ELR (cell line): ENCODE measurements at places on chromosomes 16 and 17.

DNA sequence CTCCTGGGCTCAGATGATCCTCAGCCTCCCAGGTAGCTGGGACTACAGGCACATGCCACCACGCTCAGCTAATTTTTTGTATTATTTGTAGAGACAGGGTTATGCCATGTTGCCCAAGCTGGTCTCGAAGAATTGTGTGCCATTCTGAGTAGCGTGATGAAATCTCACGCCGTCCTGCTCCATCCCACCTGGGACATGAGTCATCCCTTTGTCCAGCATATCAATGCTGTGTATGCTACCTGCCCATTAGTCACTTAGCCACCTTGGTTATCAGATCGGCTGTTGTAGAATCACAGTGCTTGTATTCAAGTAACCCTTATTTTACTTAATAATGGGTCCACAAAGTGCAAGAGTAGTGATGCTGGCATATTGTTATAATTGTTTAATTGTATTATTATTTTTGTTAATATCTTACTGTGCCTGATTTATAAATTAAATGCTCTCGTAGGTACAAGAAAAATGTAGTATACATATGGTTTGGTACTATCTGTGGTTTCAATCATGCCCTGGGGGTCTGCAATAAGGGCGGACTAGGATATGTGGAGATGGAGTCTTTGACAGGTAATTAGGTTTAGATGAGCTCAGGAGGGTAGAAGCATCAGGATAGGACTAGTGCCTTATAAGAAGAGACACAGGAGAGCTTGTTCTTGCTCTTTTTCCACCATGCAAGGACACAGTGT is 26.6 kb upstream of the SLC13A2 start:
- DNase-seq: no peak

DNA sequence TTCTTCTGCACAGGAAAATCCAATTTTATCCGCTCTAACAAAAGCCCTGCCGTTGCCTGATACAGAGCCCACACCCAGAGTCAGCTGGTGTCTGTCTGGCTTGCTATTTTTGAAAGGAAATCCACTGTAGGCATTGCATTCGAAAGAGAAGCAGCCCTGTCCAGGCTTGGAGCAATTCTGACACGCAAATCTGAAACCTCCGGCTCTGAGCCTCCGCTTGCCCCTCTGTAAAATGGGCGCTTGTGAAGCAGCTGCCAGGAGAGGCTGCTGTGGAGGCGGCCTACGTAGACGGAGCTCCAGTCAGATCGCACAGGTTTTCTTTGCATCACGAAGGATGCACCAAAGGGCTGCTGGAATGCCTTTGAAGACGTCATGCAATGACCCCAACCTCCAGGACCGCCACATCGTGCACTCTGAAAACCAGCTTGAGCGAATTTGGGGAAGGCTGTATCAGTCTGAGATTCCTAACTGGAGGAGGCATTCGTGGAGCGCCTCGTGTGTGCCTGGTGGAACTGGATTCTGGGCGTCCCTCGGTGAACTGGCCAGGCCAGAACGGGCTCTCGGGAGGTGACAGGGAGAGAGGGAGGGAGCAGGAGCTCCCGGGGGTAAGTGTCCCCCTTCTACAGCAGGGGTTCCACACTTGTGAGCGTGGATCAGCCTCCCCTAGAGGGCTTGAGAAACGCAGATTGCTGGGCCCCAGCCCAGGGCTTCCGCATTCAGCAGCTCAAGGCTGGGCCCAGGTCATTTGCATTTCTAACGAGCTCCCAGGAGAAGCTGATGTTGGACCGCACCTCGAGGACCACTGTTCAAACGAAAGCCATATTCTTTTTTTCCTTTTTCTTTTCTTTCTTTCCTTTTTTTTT is 215.5 kb downstream of the MRTFB start:
- no peak for DNase-seq

- peak; percentile 96 for DNase-seq
Measured at GRCh38 chr17:49260011-49260816, 29.6 kb upstream of the PHOSPHO1 start.

DNA sequence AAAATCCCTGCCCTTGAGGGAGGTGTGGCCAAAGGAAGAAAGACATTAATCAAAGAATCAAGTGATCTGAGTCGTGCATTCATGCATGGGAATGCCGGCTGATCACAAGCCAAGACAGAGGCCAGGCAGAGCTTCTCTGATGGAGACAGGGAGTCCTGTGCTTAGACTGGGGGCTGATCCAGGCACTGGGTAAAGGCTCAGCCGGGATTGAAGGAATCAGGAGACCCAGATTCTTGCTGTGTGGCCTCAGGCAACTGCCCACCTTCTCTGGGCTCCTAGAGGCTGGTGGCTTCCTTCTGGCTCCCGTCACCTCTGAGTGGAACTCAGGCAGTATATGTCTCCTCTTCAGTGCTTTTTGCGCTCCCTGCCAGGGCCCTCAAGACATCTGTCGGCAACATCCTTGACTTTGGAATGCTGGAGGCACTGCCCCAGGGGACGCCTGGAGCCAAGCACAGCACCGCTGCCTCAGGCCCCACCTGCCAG is 17.7 kb downstream of the RAI1 start:
- peak; percentile 46 for DNase-seq

- DNase-seq: no peak
Measured at GRCh38 chr17:43528319-43528987, 17.7 kb downstream of the ETV4 start.

GRCh38 chr17:71900621-71901229 is 220.1 kb upstream of the SOX9 start:
- DNase-seq: peak; percentile 96

DNA sequence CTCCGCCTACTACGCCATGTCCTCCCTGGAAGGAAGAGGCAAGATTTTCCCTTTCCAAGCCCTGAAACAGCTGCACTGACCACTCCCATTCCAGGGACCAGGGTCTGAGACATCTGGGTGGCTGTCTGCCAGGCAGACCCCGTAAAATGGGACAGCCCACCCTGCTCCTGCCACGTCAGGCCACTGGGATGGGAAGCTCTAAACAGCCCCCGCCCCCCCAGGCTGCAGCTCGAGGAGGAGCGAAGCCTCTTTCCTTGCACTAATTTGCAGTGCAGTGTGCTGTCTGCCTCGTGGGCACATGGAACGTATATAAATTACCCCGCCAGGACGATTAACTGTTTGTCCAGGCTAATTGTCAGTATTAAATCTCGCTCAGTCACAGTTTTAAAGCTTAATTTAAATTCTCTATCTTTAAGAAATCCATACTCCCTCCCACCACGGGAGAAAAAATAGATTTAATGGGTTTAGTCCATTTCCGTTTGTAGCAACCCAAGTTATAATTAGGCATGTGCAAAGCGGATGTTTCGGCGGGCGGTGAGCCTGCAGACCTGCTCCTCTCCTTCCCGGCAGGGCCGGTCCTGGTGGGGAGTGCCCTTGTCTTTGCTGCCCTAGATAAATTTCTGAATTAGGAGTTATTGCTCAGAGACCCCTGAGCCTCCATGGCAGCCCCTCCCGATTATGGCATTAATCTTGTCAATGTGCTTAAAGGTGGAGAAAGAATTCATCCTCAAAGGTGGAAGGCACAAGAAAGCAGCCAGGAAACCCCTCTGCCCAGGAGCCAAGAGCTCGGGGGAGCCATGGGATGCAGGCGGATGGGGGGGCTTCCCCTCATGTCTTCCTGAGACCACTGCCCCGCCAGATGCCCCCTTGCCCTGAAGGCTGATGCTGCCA is 268.0 kb upstream of the TNRC6C start:
- no peak for DNase-seq

DNA sequence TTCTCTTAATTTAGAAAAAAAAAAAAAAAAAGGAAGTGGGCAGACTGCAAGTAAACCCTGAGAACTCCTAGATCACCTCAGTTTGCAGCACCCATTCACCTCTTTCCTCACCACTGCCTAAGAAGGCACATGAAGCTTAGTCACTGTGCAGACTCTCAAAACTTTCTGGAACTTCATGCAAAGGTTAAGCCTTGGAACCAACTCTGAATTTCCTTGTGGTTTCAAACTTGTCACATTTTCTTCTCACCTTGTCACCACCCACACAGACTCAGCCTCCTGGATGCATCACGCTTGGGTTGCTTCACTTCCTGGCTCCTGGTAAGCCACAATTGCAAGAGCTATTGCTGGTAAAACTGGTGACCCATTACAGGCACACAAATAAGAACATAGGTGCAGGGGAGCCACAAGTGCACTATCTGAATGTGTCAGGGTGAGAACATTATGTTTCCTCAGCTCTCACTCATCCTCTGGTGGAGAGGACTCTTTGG is 15.0 kb upstream of the CPD start:
- peak; percentile 76 for DNase-seq

- DNase-seq: no peak
Measured at GRCh38 chr17:2872282-2872681, 76.0 kb downstream of the RAP1GAP2 start.

DNA sequence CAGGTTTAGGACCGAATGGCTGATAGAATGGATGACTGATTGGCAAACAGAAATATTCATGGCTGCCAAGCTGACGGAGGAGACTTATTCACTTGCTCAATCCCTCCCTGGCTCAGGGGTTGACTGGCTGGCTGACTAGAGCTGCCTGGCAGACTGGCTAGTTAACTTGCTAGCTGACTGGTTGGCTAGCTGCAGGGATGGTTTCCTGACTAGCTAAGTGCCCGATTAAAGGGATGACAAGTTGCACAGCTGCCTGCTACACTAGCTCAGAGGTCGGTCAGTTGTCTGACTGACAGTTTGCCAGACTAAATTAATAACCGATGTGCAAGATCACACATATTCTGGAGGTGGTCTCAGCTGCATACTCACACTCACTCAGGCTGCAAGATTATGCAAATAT is 1208.4 kb upstream of the CDH8 start:
- no peak for DNase-seq

- peak; percentile 94 for DNase-seq
Measured at GRCh38 chr17:62790564-62790986, 17.5 kb downstream of the MARCHF10 start.

DNA sequence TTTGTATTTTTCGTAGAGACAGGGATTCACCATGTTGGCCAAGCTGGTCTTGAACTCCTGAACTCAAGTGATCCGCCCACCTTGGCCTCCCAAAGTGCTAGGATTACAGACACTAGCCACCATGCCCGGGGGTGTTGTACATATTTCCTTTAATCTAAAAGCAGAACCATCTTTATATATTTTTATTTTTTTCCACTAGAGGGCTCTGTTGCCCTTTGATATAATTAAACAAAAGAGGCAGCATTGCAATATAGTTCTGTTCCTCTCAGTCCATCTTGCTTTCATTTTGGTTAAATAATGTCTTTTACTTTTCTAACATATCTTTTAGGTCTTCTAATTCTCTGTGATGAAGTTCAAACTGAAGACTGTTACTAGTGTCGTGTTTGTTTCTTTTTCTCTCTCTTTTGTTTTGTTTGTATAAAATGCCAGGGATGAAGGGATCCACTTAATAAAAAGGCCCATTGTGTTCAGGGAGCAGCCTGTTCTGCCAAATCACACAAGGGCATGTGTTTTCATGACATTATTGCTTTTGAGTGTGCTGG is 23.4 kb downstream of the WWOX start:
- DNase-seq: peak; percentile 65

- DNase-seq: no peak
Measured at GRCh38 chr17:12646761-12647422, 18.8 kb upstream of the MYOCD start.

DNA sequence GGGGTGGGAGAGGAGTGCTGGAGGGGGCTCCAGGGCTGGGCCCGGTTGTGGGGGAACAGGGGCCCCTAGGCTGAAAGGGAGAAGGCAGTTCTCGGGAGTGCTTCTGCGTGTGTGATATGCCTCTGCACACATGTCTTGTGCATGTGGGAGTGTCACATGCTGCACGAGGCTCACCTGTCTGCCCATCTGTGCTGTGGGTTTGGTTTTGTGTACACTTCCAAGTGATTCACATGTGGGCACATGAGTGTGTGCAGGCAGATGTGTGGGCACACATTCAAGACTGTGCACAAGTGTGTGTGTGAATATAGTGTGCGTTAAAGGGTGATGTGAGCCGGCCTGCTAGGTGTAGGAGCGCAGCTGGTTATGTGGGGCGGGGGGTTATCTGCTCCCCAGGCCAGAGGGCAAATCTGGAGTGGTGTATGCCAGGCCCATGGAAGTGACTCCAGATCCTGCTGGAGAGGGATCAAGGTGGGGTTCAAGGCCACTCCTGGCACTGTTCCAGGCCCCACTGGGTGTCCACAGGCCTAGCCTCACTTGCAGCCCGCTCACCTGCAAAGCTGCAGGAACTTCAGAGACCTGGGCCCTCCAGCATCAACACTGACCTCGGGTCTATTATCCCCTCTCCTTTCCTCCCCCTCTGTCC is 3.8 kb upstream of the BAHCC1 start:
- no peak for DNase-seq

GRCh38 chr16:49652456-49653172 is 203.3 kb downstream of the ZNF423 start:
- no peak for DNase-seq

GRCh38 chr16:52705122-52705521 is 158.2 kb upstream of the TOX3 start:
- no peak for DNase-seq

- peak; percentile 98 for DNase-seq
Measured at GRCh38 chr17:42518046-42518754, 17.8 kb upstream of the NAGLU start.

DNA sequence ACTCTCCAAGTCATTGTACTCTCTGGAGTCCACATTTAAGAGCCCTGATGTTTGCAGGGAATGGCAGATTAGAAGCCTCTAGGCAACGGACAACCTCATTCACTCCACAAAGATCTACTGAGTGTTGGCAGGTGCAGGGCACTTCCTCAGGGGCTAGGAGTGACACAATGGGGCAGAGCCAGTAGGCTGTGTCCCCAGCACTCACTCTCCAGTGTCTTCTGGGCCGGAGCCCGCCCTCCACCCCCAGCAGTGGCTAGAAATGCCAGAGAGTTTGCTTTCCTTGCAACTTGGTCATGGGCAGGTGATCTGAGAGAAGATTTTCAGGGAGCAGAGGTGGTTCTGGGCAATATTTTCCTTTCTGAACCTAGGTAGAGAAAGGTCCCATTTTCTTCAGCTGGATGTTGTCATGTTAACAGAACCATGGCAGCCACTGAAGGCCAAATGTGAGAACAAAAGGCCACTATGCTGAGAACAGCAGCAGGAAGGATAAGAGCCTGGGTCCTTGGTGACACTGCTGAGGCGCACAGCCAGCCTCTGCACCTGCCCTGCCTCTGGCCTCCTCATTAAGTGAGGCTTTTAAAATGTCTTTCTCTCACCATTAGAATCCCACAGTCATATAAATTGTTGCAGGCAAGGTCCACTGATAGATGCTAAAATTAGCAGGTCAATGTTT is 96.2 kb downstream of the USP31 start:
- no peak for DNase-seq

- peak; percentile 53 for DNase-seq
Measured at GRCh38 chr17:50055055-50055425, 870 bp upstream of the ITGA3 start.

- DNase-seq: no peak
Measured at GRCh38 chr16:75241955-75242354, 9.5 kb downstream of the BCAR1 start.

- DNase-seq: peak; percentile 59
Measured at GRCh38 chr17:59764292-59764741, 56.9 kb downstream of the VMP1 start.

DNA sequence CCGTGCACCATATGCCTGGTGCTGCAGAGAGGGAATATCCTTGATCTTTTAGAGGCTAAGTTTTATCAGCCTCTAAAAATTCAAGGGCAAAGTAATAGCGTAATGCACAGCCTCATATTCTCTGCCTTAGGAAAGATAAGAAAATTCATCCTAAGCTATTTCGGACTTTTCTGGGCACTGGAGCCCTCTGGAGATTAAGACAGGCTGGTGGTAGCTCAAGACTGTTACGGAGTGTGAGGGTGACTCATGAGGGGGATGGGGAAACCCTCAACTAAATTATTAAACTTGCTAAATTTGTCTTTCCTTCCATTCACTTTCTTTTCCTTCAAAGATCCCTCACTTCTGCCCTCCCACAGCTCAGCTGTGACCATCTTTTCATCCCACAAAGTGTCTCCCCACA is 73.3 kb downstream of the RPH3AL start:
- no peak for DNase-seq
